Esophagus squamous epithelium (tissue), 5 donors: ENCODE measurements at places on chromosomes 1 and 21.

- no peak for DNase-seq
Observed at GRCh38 chr1:18912550-18912949, 10.2 kb upstream of the ALDH4A1 start.

- no peak for DNase-seq
Observed at GRCh38 chr21:41836166-41837015, 42.8 kb downstream of the PRDM15 start.

DNA sequence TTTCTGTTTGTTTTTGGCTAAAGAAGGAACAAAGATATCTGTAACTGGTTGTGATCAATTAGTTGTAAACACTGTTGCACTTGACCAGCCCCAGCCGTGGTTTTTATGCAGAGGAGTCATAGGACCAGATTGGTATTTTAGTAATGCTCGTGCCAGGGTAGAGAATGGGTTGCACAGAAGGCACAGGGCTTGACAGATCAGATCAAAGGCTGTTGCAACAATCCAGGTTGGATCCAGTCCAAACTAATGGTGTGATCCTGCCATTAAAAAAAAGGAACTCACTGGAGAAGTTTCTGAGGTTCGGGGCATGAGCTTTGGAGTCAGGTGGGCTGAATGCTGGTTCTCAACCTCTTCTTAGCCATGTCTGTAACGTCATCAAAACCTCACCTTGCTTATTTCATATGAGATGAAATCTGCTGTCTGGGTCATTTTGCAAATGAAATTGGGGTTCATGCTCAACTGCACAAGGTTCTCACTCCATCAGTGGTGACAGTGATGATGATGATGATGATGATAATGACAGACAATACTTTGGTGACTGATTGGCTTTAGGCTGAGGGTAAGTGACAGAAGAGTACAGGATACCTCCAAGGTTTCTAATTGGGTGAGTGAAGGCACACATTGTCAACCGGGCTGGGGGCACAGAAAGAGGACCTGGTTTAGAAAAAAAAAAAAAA is 43.1 kb downstream of the ZNF281 start:
- DNase-seq = no peak

GRCh38 chr1:87362063-87362833 is 33.6 kb downstream of the LMO4 start:
- no peak for DNase-seq

GRCh38 chr1:111227434-111227833 is at the start of gene CHI3L2:
TSS of gene CHI3L2 (plus strand) at chr1:111227713. CDS start at chr1:111227730, 17 bp downstream.
- DNase-seq = no peak

GRCh38 chr1:59751801-59752200 is 62.9 kb upstream of the HOOK1 start:
- DNase-seq = no peak

DNA sequence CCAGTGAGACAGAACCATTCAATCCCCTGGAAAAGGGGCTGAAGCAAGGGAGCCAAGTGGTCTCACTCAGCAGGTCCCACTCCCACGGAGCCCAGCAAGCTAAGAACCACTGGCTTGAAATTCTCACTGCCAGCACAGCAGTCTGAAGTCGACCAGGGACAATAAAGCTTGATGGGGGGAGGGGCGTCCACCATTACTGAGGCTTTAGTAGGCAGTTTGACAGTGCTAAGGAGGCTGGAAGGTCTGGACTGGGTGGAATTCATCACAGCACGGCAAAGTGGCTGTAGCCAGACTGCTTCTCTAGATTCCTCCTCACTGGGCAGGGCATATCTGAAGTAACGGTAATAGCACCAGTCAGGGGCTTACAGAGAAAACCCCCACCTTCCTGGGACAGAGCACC is 105.4 kb upstream of the GORAB start:
- no peak for DNase-seq

DNA sequence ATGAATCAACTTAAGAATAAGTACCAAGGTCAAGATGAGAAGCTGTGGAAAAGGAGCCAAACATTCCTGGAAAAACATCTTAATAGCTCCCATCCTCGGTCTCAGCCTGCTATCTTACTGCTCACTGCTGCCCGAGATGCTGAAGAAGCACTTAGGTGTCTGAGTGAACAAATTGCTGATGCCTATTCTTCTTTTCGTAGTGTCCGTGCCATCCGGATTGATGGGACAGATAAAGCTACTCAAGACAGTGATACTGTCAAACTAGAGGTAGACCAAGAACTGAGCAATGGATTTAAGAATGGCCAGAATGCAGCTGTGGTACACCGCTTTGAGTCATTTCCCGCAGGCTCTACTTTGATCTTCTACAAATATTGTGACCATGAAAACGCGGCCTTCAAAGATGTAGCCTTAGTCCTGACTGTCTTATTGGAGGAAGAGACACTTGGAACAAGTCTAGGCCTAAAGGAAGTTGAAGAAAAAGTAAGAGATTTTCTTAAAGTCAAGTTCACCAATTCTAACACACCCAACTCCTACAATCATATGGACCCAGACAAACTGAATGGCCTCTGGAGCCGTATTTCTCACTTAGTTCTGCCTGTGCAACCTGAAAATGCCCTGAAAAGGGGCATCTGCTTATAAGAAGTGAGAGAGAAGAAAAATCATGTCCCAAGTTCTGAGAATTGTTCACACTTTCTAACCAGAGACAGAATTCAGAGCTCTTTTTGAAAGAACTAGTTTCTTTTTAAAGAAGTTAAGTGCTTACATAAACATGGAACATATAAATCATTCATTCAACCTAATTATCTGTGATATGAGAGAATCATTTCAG is 35.7 kb downstream of the TOR1AIP1 start:
- no peak for DNase-seq

DNA sequence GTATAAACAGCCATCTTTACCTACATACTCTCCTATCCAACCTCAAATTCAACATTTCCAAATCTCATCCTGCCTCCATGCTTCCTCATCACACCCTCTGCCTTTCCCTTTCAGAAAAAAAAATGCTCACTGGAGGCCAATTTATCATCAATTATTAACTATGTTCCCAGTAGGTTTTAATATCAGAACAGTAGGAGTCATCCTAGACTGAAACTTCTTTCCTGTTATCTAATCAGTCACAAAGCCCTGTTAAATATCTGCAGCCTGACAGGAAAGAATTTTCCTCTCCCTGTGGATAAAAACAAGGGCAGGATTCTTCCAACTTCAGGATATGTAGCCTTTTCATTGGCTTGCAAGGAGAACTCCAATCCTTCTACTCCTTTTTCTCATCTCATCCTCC is 28.4 kb downstream of the EGLN1 start:
- no peak for DNase-seq

DNA sequence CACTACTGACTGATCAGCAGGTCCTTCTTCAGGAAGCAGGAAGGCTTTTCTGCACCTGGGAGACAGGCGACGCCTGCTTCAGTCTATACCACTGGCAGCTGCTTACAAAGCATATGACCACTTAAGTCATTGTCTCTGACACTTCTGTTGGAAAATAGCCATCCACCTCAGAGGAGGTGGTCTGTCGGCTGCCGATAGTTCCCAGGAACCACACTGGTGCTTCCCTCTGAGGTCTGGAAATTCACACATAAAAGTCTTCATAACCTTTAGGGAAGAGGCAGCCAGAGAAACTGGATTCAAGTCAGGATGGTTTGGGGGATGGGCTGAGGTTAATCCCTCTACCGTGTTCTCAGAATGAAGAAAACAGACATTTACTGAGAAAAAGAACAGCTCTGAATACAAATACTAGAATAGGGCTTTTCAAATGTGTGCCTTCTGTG is 15.6 kb upstream of the SRP9 start:
- DNase-seq = no peak

DNA sequence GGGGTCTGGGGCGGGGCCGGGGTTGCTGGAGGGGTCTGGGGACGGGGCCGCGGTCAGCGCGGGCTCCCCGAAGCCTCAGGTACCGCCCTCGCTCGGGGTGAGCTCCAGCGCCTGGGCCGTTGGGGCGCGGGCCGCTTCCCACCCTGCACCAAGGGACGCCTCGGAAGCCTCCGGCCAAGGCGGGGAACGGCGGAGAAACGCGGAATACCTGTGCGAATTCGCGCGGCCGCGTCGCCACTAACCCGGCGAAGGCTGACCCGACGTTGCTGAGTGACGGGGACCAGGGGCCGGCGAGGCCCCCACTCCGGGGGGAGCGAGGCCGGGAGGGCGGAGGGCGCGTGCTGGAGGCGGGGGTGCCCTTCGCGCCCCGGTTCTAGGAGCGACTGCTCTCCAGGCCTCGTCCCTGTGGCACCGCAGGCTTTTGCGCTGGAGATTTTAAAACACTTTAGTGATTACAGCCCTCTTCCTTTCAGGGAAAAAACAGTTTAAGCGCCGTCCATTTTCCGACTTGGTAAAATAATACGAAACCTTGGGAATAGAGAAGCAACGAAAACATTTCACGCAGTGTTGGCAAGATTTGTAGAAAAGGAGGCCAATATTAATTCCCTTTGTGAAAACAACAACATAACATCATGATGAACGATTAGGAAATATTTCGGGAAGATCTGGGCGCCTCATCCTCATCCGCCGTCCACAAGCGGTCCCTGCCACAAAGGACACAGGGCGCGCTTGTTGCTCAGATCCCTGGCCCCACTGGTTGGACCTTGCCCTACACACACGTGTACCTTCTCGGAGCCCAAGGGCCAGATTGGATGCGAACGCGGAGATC is 971 bp upstream of the GNG4 start:
- no peak for DNase-seq

DNA sequence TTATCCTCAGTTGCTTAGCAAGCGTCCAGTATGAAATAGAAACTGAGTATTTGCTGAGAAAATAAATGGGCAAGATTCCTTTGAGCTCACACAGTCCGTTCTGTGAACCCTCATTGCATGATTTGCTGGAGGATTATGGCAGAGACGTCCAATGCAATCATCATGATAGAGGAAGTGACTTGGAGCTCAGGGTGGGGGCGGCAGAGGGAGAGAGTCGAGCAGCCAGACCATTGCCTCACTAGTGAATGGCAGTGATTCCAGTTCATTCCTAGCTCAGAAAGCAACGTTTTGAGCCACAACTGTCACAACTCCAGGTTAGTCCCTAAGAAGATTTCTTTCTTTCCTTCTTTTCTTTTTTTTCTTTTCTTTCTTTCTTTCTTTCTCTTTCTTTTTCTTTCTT is 27.5 kb upstream of the COL9A2 start:
- DNase-seq = no peak
